Breast epithelium (tissue), 4 donors: ENCODE measurements at places on chromosomes 5 and 9. TPM values are rescaled to one million over a fixed set of nuclear protein-coding genes. Genes with fewer than 3 reads are reported as not detected.
A peak's percentile ranks its signal among the peaks of the same experiment; 100 is the strongest.

The CMBL gene
- total RNA-seq, result 9.4 TPM

- no peak overlapping the region for H3K27ac ChIP-seq
- H3K36me3 ChIP-seq, result no peaks in the 10 kb centered on the region
- H3K4me1 ChIP-seq, result no peaks in the 10 kb centered on the region
- DNase-seq, result no peak
- no peaks in the 10 kb centered on the region for H3K27me3 ChIP-seq
Observed at GRCh38 chr5:28862137-28862859, 1823.9 kb upstream of the CDH9 start.

The UGT3A2 gene
- not detected for total RNA-seq

The NIM1K gene
- 0.48 TPM for total RNA-seq

GRCh38 chr9:110050925-110051355, 157.0 kb downstream of the C9orf152 start:
- no peak overlapping the region for H3K4me3 ChIP-seq
- no peak for DNase-seq
- H3K36me3 ChIP-seq, result no peaks in the 10 kb centered on the region
- H3K27ac ChIP-seq, result peak overlapping the region; percentile 18

The GPX3 gene
- 5,290 TPM for total RNA-seq

DNA sequence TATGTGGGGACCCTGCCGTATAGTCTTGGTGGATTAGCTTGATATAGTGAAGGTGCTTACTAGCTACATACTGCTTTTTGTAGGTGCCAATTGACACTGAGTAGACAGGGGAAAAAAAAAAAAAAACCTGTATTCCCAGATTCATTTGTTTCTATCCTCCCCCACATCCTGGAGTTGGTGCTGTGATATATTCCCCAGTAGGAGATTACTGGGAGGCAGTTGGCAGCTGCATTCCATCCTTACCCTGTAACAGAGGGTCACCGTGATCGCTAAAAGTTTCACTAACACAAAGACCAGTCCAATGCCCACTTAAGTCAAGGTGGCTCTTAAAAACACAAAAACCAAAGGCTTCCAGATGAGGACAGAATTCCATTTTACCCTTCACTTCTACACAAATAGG, 27.4 kb upstream of the TOMM5 start:
- H3K27ac ChIP-seq, result no peak overlapping the region
- no peak for DNase-seq
- no peak overlapping the region for H3K4me3 ChIP-seq
- no peaks in the 10 kb centered on the region for H3K4me1 ChIP-seq

DNA sequence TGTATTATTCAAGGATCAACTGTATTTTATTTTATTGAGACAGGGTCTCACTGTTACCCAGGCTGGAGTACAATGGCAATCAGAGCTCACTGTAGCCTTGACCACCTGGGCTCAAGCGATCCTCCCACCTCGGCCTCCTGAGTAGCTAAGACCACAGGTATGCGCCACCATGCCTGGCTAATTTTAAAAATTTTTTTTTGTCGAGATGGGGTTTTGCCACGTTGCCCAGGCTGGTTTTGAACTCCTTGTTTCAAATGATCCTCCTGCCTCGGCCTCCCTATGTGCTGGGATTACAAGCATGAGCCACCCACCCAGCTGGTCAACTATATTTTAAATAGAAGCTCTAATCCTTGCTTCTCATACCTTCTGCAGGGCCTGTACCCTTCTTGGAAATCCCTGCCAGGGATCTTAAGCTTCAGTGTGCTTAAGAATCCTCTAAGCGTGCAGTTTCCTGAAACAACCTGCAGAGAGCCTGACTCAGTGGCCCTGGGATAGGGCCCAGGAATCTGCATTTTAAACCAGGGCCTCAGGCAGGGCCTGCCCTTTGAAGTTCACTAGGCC, 2.9 kb downstream of the AKNA start:
- H3K27me3 ChIP-seq, result no peaks in the 10 kb centered on the region
- peaks cover 13% of the 10 kb centered on the region for H3K4me1 ChIP-seq
- H3K4me3 ChIP-seq, result peak overlapping the region; percentile 6

DNA sequence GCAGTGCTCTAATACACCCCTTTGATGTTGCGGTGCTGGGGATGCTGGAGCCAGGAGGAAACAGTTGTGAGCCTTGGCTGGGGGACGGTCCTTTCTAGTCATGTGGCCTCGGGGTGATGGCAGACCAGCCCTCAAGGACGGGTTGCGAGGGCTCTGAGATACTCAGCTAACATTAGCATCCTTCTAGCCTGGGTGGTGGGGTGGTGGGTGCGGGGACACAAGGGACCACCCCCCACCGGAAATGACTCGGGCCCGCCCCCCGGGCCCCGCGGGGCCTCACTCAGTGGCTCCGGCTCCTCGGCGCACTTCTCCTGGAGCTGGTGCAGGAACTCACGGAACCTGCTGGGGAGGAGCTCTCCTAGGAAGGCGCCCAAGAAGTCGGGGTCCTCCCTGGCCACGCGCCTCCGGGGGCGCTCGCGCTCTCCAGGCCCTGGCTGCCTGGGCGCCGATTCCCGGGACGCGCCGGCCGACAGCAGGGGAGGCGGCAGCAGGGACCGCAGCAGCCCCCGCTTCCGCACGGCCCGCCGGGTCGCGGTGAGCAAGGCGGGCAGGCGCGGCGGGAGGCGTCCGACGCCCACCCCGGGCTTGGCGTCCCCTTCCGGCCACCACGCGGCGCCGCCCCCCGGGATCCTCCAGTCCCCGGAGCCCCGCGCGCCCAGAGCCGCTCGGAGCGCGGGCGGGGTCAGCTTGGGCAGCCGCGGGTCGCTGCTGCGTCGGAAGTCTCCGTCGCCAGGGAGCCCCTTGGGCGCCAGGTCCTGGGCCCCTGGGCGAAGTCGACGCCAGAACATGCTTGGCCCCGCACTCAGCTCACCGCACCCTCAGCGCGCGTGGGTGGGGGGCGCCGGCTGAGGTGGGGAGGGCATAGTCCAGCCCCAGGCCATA, 873 bp downstream of the C9orf50 start:
- no peaks in the 10 kb centered on the region for H3K27me3 ChIP-seq
- peak overlapping the region; percentile 68 for H3K4me3 ChIP-seq
- no peaks in the 10 kb centered on the region for H3K36me3 ChIP-seq

The SLC25A2 gene
- total RNA-seq, result 0.64 TPM
